ENCODE measurements at places on chromosomes 4 and X.
A peak's percentile ranks its signal among the peaks of the same experiment; 100 is the strongest.

DNA sequence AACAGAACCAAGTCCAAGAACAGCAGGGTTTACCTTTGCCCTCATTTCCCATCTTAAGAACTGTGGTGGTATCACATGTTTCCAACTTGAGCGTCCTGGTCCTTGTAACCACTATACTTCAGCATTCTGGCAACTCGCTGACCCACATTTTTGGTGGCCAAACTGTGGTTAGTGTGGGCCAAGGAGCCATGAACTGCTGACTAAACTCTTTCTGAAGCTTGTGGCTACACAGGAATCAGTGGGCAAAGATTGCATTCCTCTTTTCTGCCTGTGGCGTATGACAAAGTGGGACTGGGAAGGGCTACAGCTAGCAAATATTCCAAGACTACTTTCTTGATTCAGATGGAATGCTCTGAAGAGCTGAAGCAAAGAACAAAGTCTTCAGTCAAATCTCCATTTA lies 106.3 kb upstream of the MID1 start:
- no peak for DNase-seq

- no peak for DNase-seq
Observed at GRCh38 chrX:43604753-43605152, 51.3 kb upstream of the MAOA start.

DNA sequence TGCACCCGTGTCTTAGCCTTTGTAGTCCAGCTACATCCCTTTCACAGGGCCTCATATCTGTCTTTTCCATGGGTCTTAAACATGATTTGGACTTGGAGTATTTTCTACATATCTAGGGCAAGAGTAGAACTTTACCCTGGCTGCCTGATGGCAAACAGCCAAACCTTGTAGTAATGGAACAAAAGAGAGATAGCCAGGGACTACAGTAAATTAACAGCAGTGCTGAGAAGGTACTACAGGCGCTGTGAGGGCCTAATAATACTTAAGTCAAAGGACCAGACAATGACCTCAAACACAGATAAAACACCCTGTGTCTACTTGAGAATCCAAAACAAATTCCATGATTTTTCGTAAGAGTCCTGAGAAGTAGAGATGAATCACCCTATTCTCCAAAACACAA lies 111.0 kb upstream of the WDR17 start:
- no peak for DNase-seq

GRCh38 chr4:55928846-55929245 lies 19.9 kb upstream of the CEP135 start:
- no peak for DNase-seq

- no peak for DNase-seq
Observed at GRCh38 chrX:12877386-12877785, 10.5 kb downstream of the TLR7 start.

- DNase-seq: no peak
Observed at GRCh38 chr4:16006771-16007446, 43.9 kb upstream of the FGFBP2 start.

- no peak for DNase-seq
Observed at GRCh38 chr4:16411501-16412085, 185.3 kb upstream of the TAPT1 start.

GRCh38 chr4:155248002-155248896 lies 39.8 kb downstream of the NPY2R start:
- DNase-seq: no peak

DNA sequence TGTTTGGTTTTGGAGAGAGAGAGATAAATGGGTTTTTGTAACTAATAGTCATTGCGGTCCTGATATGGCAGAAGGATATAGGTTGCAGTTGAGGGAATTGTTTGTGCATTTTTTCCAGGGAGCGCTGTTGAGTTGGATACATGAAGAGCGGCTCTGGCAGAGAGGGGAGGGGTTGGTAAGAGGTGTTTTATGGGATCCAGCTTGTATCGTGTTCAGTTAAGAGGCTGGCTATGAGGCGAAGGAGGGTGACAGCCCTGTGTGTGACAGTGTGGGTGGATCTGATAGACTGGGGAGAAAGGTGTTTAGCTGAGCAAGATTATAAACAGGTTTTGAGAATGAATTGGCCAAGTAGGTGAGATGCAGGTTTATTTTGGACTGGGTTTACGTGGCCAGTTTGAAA lies 1.5 kb downstream of the SPANXN4 start:
- no peak for DNase-seq

DNA sequence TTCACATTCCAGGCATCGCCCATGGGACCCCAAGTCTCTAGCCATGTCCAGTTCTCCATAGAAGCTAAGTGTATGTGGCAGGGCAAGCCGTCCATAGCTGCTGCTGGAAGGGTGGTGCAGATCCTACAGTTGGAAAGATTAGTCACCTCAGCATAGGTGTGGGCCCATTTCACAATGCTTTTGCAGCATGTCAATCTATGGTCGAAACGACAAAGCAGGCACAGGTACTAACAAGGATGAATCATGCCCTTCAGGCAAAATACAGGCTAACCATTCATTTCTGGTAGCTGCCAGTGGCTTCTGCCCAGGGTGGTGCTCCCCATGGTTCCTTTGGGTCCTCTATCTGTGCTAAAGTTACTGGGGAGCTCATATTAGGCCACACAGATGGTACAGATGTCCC lies 225.2 kb downstream of the ADGRL3 start:
- no peak for DNase-seq

GRCh38 chrX:16822723-16823122 lies 36.5 kb downstream of the TXLNG start:
- DNase-seq: no peak

DNA sequence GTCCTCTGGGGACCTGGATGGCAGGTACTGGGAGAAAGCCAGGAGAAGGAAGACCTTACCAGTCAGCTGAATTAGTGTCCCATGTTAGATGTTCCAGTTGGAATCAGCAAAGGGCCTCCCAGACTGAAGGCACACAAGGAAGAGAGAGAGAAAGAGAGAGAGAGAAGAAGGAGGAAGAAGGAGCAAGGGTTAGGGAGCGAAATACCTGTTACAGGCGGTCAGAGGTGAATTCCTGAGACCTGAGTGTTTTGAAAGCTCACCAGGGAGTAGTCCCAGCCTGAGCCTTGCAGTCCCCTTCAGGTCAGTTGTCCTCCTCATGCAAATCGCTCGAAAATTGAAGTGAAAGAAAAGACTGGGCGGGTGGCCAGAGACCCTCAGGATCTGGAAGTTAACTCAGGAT lies 60.3 kb downstream of the USP11 start:
- DNase-seq: no peak

GRCh38 chr4:10173754-10174749 lies 57.5 kb upstream of the WDR1 start:
- DNase-seq: peak; percentile 2

- DNase-seq: peak; percentile 27
Observed at GRCh38 chrX:56788717-56789122, 59.7 kb downstream of the NBDY start.

DNA sequence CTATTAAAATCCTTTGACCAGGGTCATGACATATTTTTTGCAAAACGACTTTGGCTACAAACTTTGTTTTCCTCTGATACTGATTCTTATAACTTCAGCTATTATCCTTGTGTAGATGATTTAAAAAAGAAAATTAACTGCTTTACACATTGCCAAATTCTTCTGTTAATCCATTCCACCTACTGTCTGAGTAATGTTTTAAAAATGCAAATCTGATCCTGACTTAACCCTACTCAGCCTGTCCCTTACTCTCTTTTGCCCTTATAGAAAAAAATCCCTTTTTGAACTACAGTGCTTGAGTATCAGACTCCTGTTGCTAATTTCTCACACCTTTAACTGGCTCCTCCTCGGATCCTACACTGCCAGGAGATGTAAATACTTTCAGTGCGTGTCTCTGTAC lies 723.1 kb downstream of the ADGRL3 start:
- DNase-seq: no peak
